Progenitor cell of endocrine pancreas (in vitro differentiated cells): ENCODE measurements at places on chromosomes 7 and 10. TPM values are rescaled to one million over a fixed set of nuclear protein-coding genes. Genes with fewer than 3 reads are reported as not detected.

Gene SPDYE8
- total RNA-seq = 0.22 TPM in 1 of 2 replicates, not detected in the other

Gene HYAL4
- not detected in 2 replicates for total RNA-seq

Gene OR2A7
- 8.0 and 9.3 TPM in 2 replicates for total RNA-seq

Gene WNT2
- total RNA-seq = 0.33 and 0.46 TPM in 2 replicates

Gene UBE3C
- 60.9 and 62.5 TPM in 2 replicates for total RNA-seq

Gene POLR2J2
- 8.6 and 8.9 TPM in 2 replicates for total RNA-seq

Gene OPN4
- total RNA-seq = not detected in 2 replicates

Gene CAMK1D
- 8.5 and 10.8 TPM in 2 replicates for total RNA-seq

Gene KIAA1217
- total RNA-seq = 117 and 121 TPM in 2 replicates

Gene FAM241B
- total RNA-seq = 42.4 and 44.2 TPM in 2 replicates

Gene KCP
- total RNA-seq = 6.8 and 8.5 TPM in 2 replicates

Gene ABCC2
- total RNA-seq = 0.75 and 0.89 TPM in 2 replicates

Gene SORBS1
- 25.2 and 30.7 TPM in 2 replicates for total RNA-seq

Gene DPP6
- 13.1 and 13.4 TPM in 2 replicates for total RNA-seq

Gene ARHGEF5
- 42.9 and 46.6 TPM in 2 replicates for total RNA-seq

Gene SH2D4B
- total RNA-seq = 0.11 and 0.12 TPM in 2 replicates

Gene SPDYE2
- total RNA-seq = not detected in 2 replicates

Gene RPEL1
- total RNA-seq = not detected in 2 replicates

Gene ENO4
- 1.7 and 2.0 TPM in 2 replicates for total RNA-seq

Gene PDE6C
- total RNA-seq = not detected in 2 replicates

Gene MALRD1
- 1.2 and 1.5 TPM in 2 replicates for total RNA-seq

Gene COL26A1
- total RNA-seq = 44.5 and 46.2 TPM in 2 replicates

Gene SLC16A12
- 16.1 and 20.6 TPM in 2 replicates for total RNA-seq

Gene ZFAND4
- 26.2 and 27.9 TPM in 2 replicates for total RNA-seq

Gene SLC26A4
- 0.42 and 0.43 TPM in 2 replicates for total RNA-seq

Gene NUPR2
- total RNA-seq = not detected in 2 replicates

Gene MYO3A
- 16.0 and 18.0 TPM in 2 replicates for total RNA-seq
